Upper lobe of left lung (tissue), 6 donors: ENCODE measurements at places on chromosomes 11 and 22. TPM values are rescaled to one million over a fixed set of nuclear protein-coding genes. Genes with fewer than 3 reads are reported as not detected.

Gene THAP12
- 34.2 TPM for total RNA-seq

DNA sequence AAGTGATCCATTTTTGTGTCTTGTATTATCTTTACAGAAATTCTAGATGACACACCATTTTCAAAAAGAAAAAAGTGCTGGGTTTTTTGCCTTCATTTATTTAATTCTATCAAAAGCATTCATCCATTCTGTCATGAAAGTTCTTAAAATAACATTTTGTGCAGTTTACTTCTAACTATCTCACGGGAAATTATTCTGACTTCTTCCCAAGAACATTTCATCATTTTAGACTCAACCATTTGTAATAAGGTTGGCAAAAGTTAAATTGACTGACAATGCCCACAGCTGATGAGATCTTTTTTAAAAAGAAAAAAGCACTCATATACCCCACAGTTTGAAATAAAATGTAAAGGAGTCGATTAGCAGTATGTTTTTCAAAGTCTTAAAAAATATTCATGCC is 68.5 kb downstream of the SBF2 start:
- no peak for DNase-seq

Gene LRP4
- total RNA-seq = 5.2 TPM

- DNase-seq = no peak
Observed at GRCh38 chr22:31278151-31278621, 14.1 kb downstream of the PIK3IP1 start.

DNA sequence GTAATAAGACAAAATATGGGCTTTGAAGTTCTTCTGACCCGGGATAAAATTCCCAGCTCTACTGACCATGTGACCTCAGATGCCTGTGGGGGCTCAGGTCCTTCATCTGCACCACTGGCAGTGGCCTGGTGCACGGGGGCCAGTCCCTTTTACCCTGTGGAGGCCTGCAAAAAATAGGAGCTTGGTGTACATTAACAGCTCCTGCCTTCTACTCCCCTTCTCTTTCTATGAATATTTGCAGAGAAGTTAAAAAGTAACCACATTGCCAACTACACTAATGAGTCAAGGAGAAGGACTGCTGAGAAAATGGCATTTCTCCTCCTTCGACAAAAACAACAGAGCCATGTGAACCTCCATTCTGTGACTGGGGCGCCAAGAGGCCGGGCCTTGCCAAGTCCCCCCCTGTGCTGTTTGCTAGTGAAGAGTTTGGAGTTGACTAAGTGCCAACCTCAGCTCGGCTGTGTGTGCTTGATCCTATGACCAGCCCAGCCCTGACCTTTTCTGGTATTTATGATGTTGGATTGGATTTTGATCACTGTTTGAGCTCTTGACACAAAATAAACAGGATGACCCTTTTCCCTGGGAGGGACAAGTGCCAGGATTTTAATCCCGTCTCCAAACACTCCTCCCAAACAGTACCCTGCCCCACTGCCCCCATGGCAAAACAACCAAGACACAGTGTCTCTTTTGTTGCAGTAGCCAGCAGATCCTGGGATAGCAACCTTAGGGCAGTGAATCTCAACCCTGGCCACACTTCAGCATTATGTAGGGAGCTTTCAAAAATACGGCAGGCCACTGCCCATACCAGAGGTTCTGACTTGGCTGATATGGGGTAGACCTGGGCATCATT is 380.1 kb downstream of the LARGE1 start:
- peak; percentile 87 for DNase-seq

DNA sequence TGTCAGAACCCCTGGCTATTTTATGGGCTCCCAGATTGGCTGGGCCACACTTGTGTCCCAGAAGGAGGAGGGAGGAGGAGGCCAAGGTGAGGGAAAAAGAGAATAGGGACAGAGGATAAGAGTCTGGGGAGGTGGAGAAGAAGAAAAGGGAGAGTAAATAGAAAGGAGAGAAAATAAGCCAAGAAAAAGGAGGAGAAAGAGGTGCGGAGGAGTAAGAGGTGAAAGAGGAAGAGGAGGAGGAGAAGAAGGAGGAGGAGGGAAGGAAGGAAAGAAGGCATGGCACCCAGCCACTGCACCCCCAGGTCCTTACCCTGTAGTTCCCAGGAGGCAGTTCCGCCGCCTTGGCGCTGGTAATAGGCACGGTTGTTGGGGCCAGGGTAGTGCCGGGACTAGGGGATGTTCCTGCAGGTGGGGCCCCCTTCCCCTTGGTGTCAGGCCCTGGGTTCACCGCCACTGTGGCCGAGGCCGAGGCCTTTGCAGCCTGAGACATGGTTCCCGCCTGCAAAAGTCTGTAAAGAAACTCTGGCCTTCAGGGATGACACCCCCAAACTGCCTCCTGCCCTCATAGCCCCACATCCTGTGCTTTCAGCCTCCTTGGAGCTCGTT is 1.9 kb downstream of the CRYBB1 start:
- no peak for DNase-seq

- DNase-seq = no peak
Observed at GRCh38 chr22:18927573-18927972, 8.5 kb downstream of the PRODH start.

GRCh38 chr22:24189249-24190158 is 8.2 kb downstream of the SUSD2 start:
- DNase-seq = peak; percentile 86

Gene TENM4
- total RNA-seq = 3.3 TPM

- no peak for DNase-seq
Observed at GRCh38 chr11:9662273-9662672, 1.6 kb upstream of the SWAP70 start.

Gene PRAME
- not detected for total RNA-seq

DNA sequence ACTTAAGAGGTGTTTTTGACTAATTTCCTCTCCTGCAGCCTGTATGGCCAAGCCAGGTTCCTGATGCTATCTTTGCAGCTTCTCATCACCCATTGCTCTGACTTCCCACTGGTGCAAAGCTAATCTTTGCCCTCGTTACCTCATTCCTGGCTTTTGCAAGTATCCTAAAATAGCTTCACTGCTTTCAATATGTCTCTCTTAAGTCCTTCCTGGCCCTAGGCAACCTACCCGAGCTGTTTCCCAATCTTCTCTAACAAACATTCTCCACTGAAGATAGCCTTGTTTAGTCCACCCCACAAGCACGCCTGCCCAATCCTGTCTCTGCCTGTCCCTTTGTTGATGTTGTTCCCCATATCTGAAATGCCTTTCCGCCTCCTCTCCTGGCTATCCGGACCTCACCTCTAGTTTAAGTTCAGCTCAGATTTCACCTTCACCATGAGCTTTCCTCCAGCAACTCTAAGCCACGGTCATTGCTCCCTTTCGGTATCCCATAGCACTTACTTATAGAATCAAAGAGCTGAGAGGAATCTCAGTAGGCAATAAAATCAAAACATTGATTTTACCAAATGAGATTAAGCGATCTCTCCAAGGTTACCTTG is 30.1 kb upstream of the CECR2 start:
- DNase-seq = no peak

Gene FAM181B
- total RNA-seq = not detected

GRCh38 chr11:134275534-134276395 is at the start of gene GLB1L3:
Gene GLB1L3 (plus strand): TSS chr11:134276379. CDS start chr11:134276741, 362 bp downstream.
- DNase-seq = no peak

GRCh38 chr22:28029201-28029948 is 110.3 kb upstream of the PITPNB start:
- DNase-seq = no peak

DNA sequence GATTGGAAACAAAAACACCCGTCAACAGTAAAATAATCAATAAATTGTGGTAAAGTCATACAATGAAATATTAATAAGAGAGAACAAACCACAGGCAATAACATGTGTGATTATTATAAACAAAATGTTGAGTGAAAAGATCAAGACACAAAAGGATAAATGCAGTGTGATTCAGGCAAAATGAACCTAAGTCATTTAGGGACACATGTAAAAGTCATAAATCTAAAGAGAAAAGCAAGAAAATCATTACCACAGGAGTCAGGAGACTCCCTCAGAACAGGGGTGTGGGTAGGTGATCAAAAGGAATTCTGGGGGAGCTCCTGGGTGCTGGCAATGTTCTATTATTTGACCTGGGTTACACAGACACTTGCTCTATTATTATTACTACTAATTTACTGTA is 47.9 kb upstream of the PPP2R1B start:
- no peak for DNase-seq

DNA sequence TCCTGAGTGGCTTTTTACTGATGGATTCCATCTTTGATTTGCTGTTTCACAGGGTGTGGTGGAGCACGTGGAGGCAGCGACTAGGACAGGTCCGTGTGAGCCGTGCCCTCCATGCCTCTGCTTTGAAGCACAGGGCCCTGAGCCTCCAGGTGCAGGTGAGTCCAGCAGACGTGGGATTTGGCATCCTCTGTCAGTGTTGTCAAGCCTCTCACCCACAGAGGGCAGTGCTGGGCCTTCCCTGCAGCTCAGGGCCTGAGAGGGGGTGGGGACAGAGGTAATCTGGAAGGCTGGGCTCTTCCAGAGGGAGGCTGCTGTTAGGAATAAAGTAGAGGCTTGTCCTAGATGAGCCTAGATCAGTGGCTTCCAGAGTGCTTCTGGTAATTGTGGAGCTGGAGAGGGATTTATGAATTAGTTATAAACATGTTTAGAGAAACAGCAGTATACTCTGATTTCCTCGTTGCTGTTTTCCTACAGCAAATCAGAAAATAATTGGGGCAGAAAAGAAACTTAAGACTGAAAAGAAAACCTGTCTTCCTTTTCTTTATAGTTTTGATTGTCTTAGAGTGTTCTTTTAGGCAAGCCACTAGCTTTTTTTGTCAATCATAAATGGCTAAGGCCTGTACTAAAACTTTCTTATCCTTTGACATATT is 65.0 kb downstream of the SFI1 start:
- DNase-seq = no peak

DNA sequence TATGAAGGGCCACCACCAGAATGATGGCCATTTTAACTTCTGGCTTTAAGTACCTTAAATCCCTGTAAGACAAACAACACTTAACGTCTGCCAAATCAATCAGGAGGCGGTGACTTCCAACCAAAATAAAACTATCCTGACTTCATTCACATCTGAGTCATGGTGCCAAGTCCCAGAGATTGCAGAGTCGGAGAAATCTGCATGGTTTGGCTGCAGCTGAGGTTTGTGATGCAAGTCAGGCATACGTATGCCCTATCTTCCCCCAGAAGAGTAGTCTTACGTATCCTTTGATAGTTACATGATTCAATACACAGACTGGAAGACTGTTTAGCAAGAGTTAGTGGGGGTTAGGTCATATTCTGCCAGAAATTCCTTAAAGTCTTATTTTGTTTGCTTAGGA is 1.7 kb upstream of the GAB2 start:
- peak; percentile 71 for DNase-seq

GRCh38 chr11:123231256-123231655 is 36.2 kb upstream of the CLMP start:
- DNase-seq = no peak

GRCh38 chr22:50473855-50474671 is 772 bp downstream of the SBF1 start:
- DNase-seq = peak; percentile 43

- no peak for DNase-seq
Observed at GRCh38 chr22:33470456-33470855, 412.3 kb upstream of the SYN3 start.

DNA sequence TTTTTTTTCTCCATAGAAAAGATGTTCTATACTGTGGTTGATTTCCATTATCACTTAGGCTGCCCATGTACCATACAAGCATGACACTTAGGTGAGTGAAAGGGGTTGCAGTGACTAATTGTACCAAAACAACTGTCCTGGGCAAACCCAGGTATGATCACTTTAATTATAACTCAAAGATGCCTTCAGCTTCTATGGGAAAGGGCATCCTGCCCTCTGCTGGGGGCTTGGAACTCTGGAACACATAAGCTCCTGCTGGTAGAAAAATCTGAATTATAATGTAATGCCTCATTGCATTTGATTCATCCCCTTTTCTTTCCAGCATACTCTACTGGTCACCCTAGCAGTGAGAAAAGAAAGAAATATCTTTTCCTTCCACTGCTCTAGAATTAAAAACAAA is 206.3 kb downstream of the DDX10 start:
- DNase-seq = no peak

GRCh38 chr11:64265176-64266160 is 14.1 kb downstream of the PLCB3 start:
- DNase-seq = no peak
